Kidney glomerular epithelial cell (primary cell): ENCODE measurements at places on chromosomes 6 and 20.

GRCh38 chr6:85135376-85136094 is 314.3 kb upstream of the NT5E start:
- no peak for DNase-seq

- no peak for DNase-seq
These were observed 133.0 kb downstream of the SAMD5 start for GRCh38 chr6:147641511-147641910.

GRCh38 chr20:23139524-23139923 is 53.4 kb upstream of the CD93 start:
- DNase-seq: no peak

GRCh38 chr6:165811512-165811911 is 148.5 kb upstream of the PDE10A start:
- no peak for DNase-seq

DNA sequence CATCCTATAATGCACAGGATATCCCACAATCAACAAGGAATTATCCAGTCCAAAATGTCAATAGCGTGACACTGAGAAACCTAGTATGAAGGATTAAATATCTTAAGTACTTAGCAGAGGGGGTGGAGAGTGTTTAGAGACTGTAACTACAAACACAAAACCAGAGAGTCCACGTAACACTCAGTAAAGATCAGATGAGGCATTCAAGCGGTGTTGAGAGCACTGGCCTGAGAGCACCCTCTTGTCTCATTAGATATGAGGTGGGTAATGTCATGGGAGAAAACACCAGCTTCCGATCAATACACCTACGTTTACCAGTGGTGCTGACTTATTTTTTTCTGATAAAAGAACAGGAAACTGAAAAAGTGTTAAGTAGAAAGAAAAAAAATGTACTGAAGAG is 2.3 kb downstream of the FAM184A start:
- DNase-seq: no peak

GRCh38 chr6:162442687-162443086 is 284.9 kb downstream of the PRKN start:
- no peak for DNase-seq

DNA sequence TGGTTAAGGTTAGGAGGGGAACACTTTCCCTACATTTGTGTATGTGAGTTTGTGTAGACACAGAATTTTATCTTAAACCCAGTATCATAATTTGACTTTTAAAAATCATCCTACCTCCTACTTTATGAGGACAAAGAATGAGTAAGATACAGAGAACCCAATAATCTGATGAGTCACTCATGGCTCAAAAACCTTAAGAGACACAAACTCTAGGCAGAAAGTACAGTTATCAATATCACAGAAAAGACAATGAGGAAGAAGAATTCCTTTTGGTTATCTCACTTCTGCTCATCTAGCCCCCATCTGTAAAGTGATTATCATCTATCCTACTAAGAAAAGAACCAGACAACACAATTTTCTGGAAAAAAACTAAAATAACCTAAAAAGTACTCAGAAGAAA is 87.7 kb downstream of the EPB41L2 start:
- DNase-seq: no peak

DNA sequence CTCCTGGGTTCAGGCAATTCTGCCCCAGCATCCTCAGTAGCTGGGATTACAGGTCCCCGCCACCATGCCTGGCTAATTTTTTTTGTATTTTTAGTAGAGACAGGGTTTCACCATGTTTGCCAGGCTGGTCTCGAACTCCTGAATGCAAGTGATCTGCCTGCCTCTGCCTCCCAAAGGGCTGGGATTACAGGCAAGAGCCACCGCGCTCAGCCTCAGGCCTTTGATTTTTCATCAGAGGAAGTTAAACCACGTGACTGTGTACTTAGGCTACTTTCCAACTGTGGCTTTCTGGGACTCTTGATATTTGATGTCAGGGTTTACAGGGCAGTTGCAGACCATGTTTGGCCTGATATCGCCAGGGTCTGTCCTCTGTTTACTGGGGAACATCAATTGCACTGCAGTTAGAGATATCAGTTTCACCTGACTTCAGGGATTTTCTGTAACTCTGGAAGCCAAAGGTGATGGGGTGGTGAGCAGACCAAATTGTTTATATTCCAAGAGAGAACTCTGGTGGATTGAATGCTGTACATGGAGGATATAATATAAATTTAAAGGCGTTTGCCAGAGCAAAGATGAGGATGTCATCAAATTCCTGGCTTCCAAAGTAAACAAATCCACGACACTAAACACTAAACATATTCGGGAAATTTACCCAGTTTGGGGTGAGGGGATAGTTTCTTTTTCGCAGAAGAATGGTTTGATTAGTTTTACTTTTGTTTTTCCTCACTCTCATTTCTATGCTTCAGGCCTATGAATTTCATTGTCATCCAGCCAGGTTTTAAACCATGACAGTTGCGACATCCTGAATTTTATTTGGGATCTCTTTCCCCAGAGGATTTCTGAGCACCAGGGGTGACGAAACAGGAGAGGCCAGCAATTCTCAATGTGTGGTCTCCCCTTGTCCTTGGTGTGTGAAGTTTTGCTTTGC is 4.2 kb downstream of the PSMF1 start:
- no peak for DNase-seq

- no peak for DNase-seq
These were observed 156.9 kb downstream of the GRIK2 start for GRCh38 chr6:101550451-101550850.

GRCh38 chr20:57159945-57160610 is 106.4 kb downstream of the BMP7 start:
- no peak for DNase-seq
